HepG2 (cell line): ENCODE measurements at places on chromosomes 6 and 20.
A peak's percentile ranks its signal among the peaks of the same experiment; 100 is the strongest.

GRCh38 chr20:51085769-51086168, 62.9 kb upstream of the KCNG1 start:
- DNase-seq, result no peak

DNA sequence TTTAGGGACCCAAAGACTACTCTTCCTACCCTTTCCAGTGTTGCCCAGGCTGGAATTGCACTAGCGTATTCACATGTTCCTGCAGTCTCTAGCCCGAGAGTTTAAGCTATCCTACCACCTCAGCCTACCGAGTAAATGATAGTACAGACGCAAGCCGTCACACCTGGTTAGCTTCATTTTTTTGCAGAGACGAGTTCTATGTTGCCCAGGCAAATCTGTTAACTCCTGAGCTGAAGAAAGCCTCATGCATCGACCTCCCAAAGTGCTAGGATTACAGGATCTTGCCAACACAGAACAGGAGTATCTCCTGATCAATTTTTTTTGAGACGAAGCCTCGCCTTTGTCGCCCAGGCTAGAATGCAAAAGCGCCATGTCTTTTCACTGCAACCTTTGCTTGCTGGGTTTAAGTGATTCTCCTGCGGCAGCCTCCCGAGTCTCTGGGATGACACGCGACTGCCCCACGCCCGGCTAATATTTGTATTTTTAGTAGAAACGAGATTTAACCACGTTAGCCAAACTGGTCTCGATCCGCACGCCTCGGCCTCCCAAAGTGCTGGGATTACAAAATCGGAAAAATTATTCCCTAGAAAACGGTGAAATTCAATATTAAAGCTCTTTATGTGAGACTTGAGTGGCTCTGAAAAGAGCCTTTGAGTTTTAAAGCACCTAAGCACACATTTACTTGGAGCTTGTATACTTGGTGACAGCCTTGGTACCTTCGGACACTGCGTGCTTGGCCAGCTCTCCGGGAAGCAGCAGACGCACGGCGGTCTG, 128.5 kb downstream of the HFE start:
- peak; percentile 39 for DNase-seq

DNA sequence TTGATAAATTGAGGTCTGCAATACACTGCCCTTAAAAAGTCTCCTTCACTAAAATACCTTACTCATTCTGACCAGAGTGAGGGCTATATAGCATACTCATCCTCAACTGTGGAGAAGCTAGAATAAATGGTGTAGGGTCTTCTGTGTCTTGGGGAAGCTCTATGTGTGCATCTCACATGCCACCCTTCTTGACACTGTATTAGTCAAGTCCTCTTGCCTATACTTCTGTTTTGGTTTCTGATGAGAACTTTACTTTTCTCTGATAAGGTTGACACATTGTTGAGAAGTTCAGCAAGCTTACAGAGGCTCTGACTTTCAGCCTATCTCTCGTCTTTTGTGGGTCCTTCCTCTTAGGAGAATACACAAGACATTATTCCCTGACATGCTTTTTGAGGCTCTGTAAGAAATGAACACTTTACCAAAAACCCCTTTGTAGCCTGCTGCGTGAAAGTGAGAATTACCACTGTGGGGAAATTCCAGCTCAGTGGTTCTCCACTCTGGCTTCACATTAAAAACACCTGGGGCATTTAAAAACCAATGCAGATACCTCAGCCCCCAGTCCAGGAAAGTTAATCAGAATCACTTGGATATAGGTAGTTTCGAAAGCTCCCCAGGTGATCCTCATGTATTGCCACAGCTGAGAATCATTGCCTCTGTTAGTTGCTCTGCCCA, 372.1 kb upstream of the HS3ST5 start:
- DNase-seq, result no peak

DNA sequence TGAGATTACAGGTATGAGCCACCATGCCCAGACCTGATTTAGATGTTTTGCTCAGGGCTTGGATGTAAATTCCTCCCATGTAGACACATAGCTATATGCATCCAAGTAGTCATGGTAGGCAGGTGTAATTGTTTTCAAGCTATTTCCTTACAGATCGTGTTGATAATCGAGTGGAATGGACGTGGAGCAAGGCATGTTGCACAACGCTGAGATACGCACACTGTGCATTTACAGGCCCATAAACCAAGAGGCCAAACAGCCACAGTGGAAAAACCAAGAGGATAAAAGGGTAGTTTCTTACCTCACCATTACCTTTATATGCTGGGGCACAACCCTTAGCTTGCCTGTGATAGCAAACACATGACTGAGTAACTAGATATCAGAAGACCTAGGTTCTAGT, 51.0 kb upstream of the ADGRF1 start:
- no peak for DNase-seq
